ENCODE measurements at places on chromosomes 2 and 18.

- no peak for DNase-seq
Measured at GRCh38 chr18:4750393-4751346, 295.6 kb upstream of the DLGAP1 start.

DNA sequence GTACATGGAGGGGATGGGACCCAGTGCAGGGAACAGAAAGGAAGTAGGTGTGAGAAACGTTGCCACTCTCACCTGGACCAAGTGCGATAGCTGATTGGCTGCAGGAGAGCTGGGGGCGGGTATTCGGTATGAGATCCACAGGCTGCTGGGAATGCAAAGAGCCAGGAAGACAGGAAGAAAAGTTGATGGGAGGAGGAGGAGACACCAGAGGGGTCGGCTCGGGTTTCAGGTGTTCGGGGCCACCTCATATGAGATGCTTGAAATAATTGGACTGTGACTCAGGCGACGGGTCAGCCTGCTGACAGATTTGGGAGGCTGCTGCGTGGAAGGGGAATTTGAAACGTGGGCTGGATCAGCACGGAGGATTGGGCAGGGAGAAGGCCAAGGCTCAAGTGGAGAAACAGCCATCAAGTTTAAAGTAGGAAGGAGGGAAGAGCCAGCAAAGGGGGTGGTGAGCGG lies 65.1 kb downstream of the MRPS9 start:
- DNase-seq = no peak

- DNase-seq = no peak
Measured at GRCh38 chr2:172040311-172040710, 40.6 kb downstream of the METAP1D start.

DNA sequence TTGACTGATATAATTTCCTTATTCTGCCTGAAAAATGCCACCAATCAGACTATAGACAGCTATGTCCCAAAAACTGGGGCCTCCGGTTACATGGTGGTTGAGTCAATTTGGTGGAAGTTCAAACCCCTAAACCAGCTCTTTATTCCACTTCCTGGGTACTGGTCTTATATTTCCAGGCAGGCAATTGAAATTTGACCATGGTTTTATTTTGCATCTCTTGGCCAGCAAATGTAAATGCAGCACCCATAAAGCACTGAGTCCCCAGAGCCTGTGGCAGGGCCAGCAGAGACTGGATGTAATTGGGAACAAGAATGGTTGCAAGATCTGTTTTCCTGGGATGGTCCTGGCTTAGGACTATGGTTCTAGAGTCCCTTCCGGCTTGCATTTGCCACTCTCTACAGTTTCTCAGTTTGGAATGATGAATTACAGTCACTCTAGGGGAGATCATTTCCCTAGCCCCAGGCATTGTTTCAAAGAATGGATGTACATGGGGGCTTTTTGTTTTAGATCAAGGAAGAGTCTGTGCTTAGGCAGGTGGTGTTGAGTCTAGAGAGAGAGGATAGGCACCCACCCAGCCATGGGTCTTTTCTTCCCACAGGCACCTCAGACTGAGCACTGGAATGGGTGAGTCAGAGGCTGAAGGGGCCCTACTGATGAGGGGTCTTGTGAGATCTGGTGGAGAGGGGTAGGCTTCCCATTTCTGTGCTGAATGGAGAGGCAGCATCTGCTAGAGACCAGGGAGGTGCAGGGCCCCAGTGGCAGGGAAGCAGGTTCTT lies 108.4 kb upstream of the CDC42EP3 start:
- DNase-seq = no peak

DNA sequence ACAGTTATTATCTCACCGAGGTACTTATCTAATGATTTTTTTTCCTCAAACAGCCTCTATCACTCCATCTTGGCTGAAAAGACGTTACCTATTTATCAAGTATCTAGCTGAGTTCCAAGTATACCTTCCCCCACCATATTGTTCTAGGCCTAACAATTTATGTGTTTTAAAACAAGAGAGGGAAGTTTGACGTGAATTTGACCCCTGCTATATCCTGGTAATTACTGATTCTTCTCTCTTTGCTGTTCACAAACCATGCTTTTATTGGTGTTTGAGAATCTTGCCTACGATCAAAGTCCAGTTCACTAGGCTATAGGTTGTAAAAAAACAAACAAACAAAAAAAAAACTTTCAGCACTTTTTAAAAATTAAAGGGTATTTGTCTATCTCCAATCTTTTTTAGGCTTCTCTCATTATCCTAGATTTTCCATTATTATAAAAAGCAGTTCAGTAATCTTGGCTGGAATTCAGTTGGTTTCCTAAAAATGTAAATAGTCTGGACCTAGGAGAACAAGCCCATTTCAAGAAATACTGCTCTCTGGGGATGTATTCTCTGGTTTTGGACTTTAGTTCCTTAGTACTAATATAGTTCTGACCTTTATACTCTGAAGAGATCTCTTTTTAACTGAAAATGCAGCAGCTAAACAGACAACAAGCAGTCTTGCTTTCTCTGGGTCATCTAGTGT lies 505.4 kb downstream of the CPS1 start:
- DNase-seq = no peak

DNA sequence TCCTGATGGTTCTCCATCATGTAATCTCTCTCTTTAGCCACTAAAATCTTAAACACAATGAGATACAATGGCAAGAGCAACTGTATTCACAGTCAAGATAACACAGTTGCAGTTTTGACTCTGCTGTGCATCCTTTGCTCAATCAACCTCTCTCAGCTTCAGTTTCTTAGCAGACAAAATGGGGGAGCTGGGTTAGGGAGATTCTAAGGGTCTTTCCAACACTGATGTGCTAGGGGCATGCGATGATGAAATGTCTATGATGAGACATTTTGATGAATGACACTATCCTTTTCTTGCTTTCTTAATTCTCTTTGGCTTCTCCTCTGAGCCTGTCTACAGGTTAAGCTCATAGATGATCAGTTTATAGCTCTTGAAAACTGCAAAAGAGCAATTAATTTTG lies 1.1 kb downstream of the SERPINB10 start:
- DNase-seq = no peak

DNA sequence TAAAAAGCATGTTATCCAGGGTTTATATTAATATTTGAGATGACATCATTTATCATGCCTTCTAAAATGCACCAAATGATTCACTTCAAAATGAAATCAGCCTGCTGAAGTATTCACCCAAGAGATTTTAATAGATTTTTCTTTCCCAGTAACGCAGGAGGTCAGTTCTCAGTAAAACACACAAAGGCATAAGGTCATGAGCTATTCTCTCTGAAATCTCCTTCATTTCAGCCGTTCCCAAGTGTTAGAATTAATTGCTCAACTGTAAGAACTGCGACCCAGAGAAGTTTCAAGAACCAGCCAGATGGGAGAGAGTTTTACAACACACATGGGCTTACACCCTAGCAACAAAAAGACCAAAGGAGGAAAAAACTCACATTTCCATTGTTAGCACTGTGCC lies 84.2 kb upstream of the PHLPP1 start:
- DNase-seq = no peak

DNA sequence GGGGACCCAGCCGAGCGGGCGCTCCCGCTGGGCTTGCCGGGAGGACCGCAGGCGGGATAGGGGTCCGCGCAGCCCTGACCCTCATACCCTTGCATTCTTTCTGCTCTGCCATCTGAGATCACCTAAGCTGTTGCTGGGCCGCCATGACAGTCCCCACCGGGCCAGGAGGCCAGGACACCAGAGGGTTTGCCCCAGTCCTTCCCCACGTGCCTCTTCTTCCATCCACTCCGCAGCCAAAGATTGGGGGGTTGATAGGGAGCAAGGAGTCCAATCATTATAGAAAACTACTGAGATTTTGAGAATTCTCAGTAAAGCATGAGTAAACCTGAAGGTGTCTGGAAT lies 453 bp upstream of the GRB14 start:
- no peak for DNase-seq

GRCh38 chr18:811892-812375 lies at the start of gene YES1:
Gene YES1 (minus strand): TSS chr18:812242. CDS start chr18:756827, 55,415 bp downstream.
- no peak for DNase-seq

GRCh38 chr2:28216331-28216730 lies 176.3 kb upstream of the FOSL2 start:
- DNase-seq = no peak

- no peak for DNase-seq
Measured at GRCh38 chr2:120578576-120579352, 156.9 kb upstream of the GLI2 start.

- DNase-seq = no peak
Measured at GRCh38 chr18:76922107-76922506, 99.8 kb downstream of the ZNF236 start.

DNA sequence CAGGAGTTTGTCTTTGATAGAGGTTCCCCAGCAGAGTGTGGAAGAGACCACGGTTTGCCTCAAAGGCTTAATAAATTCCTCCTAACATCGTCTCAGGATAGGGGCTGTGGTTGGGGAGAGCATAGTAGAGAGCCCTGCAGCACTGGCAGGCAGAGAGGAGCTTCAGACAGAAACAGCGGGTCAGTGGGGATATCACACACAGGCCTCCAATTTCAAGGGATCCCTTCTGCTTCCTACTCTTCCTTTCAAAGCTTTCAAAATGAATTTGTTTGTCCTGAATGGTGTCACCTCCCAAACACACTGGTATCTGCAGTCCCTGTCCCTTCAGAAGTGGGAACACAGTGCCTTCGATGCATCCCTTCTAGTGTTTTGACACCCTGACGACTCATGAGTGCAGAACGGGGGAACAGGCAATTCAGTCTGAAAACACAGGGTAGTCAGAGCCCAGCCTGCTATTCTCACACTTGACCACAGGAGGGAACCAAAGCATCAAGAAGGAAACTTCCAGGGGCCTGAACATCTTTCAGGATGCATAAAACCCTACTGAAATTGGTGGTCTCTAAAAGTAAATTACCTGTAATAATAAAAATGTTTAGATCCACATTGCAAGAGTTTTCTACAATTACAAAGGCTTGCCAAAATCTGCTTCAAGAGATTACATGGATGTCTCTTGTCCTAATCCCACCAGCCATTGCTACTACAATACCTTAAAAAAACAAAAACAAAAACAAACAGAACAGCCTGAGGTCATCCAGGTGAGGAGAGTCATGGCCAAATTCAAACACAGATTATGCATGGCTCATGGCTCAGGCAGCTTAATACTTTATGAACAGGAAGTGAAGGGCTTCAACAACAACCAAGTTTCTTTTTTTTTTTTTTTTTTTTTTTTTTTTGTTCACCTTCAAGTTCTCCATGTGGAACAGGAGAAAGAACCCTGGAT lies 49.8 kb downstream of the SLC14A2 start:
- peak; percentile 81 for DNase-seq

DNA sequence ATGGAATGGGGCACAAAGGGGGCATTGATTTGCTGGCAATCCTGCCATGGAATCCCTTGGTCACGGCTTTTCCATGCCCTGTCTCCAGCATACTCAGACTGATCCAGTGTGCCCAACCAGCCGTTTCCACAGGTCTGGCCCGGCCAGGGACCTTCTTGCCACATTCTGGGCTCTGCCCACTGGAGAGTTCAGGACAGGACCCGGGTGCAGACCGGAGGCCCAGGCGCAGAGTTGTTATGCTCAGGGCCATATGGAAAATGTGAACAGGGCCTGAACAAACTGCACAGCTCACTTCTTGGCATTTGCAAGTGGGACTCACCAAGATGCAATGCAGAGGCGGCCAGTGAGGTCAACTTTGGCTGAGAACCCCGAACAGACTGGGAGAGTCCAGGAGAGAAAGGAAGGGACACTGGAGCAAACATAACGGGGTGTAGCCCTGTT lies 15.6 kb upstream of the ASAP2 start:
- DNase-seq = no peak

GRCh38 chr2:85924522-85924921 lies 35.7 kb upstream of the ST3GAL5 start:
- DNase-seq = no peak

GRCh38 chr2:119009110-119009509 lies 67.1 kb downstream of the MARCO start:
- no peak for DNase-seq

DNA sequence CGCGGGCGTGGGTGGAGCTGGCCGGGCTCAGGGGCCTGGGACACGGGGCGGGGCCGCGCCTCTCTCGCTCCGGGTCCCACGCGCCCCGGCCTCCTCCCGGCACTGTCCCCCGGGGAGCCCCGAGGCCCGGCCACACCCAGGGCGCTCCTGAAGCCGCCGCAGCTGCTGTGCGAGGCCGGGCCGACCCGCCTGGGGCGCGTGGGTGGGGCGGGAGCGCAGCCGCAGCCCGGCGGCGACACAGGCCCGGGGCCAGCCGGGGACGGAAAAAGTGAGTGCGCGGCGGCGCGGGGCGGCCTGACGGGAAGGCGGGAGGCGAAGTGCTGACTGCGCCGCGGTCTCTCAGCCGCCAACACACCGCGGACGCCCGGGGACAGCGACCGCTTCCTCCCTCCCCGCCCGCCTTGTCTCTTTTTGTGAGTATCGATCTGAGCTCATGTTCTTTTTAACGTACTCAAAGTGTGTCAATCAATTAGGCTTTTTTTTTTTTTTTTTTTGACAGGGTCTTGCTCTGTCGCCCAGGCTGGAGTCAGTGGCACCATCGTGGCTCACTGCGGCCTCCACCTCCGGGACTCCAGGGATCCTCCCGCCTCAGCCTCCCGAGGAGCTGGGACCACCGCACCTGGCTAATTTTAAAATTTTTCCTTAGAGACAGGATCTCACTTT lies 14.5 kb downstream of the PDCD1 start:
- peak; percentile 85 for DNase-seq

DNA sequence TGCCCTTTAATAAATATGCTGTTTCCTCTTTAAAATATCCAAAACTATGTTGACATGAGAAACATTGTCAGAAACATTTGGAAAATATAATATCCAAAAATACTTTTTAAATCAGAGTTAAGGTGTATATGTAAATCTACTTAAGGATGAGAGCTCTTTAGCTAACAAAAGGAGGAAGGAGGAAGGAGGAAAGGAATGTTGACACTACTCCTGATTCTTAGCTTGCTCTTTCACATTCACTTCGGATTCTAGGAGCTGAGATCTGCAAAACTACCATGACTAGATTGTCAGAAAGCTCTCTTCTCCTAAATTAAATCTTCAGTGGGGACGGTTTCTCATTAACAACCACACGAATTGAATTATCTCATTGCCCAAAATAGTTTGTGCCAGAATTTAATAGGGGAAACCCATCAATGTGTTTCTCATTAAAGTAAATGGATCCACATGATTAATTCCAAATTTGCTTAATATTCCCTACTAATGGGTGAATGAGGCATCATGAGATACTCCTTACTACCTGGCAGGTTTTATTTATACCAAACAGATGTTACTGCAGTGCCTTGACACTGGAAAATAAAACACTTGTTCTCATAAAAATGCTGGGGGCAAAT lies 509.1 kb downstream of the MBD2 start:
- no peak for DNase-seq

DNA sequence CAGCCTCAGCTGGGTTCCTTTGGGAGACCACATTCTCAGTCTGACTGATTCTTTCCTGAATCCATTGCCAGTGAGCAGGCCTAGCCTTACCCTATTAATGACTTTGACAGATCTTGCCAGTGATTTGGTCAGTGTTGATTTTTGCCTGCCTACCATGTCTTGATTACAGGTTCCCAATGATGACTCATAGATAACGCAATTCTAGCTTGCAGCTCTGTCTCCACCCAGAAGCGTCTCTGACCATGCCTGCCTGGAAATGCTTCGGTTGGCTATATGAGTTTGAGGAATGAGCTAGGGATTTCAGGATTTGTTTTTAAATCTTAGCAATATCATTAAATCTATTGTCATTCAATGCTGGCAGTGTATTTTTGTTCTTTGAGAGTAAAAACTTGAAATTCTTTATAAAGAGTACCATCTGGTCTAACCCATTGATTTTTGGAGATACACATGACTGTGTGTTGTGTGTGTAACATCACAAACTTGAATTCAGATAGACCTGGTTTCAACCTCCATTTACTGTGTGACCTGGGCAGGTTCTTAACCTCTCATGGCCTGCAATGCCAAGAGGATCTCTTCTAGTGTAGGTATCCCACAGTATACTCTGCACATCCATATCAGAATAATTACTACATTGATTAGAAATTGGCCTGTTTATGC lies 57.0 kb downstream of the CCDC150 start:
- no peak for DNase-seq

GRCh38 chr2:72077702-72078169 lies 69.9 kb downstream of the CYP26B1 start:
- DNase-seq = no peak
